Activated CD8-positive, alpha-beta memory T cell treated with anti-CD3 and anti-CD28 coated beads for 4 hours (primary cell): ENCODE measurements at places on chromosomes 6 and 20.

- no peak for DNase-seq
These were observed 218.1 kb upstream of the SOX4 start for GRCh38 chr6:21375151-21376116.

DNA sequence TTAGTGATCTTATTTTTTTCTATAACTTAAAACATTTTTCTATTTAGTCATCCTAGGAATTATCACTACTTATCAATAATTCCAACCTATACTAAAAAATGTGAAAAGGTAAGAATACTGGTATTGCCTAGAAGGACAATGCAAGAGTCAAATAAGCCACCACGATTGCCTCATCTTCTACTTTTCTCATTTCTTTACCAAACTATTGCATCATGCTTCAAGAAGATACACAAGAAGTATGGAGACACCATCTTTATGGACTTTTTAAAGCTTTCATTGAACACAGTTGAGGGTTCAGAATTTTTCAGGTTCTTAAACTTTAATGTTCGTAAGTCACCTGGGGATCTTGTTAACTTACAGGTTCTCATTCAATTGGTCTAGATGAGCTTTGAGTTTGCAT lies 25.9 kb downstream of the ELOVL2 start:
- no peak for DNase-seq

DNA sequence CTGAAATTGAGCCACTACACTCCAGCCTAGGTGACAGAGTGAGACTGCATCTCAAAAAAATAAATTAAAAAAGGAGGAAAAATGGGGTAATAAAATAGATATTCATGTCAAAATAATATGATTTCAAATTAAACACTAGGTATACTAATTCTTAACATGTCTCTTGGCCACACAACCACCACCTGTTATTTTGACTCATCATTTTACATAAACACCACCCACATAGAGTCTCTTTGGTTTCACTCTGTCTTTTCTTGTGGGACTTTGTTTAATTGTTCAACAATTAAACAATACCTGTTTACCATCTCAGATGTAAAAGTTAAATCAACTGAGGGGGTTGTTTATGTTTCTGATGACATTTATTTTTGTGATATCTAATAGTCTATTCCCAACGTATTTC lies 476.8 kb upstream of the ADGRB3 start:
- DNase-seq, result no peak

DNA sequence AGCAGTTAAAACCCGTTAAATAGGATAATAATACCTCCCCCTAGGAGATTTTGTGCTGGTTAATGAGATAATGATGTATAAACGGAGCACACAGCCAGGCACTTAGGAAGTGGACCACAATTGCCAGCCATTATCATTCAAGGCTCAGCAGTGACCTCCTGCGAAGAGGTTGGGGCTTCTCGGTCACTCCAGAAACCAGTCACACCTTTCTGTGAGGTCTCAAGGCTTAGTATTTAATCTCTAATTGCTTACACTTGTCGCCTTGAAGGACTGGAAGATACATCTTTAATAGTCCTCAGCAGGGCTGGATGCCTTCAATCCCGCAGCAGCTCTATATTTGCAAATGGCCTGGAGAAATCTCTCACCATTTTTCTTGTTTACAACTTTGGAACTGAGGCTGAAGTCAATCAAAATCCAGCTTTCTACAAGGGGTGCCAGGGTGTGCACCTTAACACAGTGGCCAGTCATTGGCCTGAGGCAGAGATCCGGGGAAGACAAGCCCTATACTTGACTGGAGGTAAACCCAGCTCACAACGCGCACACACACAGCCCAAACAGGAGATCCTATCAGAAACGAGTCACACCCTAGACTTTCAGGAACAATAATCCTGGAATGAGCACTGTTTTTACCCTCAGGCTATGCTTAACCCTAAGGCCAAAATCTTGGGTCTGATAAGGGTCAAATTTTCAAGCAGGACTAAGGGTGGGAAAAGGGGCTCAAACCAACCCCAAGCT lies 1.2 kb downstream of the POU5F1 start:
- no peak for DNase-seq

- DNase-seq, result no peak
These were observed 151.2 kb downstream of the PDE10A start for GRCh38 chr6:165511807-165512206.

- no peak for DNase-seq
These were observed 98.1 kb downstream of the SYNDIG1 start for GRCh38 chr20:24567508-24567907.

DNA sequence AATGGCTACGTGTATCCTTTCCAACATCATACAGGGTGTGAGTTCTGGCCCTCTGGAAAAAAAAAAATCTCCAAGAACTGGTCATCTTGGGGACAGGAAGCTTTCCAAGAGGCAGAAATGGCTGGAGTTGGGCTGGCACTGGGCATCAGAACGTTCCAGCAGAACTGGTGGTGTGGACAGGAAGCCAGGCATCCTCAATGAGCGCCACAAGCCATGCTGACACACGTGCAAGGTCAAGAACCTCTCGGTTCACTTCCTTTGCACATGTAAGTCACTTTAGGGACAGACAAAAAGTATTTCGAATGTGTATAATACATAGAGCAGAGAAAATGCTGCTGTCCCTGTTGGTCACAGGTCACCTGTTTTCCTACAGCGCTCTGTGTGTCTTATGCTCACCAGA lies 27.4 kb upstream of the RIN2 start:
- DNase-seq, result no peak

DNA sequence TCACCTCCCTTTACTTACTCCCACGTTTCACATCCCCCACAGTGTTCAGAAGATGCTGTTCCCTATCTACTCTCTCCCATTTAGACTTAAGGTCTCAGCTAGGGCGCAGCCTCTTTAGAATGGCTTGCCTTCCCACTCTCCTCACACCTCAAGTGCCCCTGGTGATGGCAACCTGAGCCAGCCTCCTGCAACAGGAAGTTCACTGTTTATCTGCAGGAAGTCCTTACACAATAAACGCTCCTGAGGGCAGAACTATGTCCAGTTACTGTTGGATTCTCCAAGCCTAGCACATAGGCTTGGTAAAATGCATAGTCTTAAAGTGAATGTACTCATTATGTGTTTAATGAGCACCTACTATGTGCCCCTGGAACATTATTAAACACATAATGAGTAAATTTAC lies 21.9 kb upstream of the RAB22A start:
- no peak for DNase-seq

- no peak for DNase-seq
These were observed 335.8 kb upstream of the FLRT3 start for GRCh38 chr20:14673164-14673563.

- DNase-seq, result no peak
These were observed 18.3 kb downstream of the RAET1L start for GRCh38 chr6:150006961-150007464.
